SHP77 (cell line): ENCODE measurements at places on chromosomes 6 and 20.
A peak's percentile ranks its signal among the peaks of the same experiment; 100 is the strongest.

GRCh38 chr6:163159689-163160088 lies 254.8 kb upstream of the QKI start:
- DNase-seq: no peak

GRCh38 chr6:90458353-90459224 lies 128.3 kb downstream of the MAP3K7 start:
- no peak for DNase-seq

- DNase-seq: no peak
Observed at GRCh38 chr20:38181207-38181801, 16.2 kb upstream of the TGM2 start.

DNA sequence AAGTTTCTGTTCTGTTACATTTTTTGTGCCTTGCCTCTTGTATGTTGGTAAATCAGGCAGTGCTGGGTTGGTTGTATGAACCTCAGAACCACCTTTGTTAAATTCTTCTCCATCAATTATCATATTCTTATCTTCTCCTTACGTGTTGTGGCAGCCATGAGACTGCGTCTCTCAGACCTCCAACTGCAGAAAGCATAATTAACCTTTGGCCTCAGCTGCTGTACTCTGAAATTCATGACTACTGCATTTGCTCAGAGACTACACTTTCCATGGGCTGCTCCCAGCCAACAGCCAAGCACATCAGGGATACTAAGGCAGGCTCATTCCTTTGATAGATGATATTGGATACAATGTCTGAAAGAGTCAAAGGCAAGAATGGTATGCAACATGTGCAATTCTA lies 15.1 kb upstream of the SNX3 start:
- DNase-seq: no peak

DNA sequence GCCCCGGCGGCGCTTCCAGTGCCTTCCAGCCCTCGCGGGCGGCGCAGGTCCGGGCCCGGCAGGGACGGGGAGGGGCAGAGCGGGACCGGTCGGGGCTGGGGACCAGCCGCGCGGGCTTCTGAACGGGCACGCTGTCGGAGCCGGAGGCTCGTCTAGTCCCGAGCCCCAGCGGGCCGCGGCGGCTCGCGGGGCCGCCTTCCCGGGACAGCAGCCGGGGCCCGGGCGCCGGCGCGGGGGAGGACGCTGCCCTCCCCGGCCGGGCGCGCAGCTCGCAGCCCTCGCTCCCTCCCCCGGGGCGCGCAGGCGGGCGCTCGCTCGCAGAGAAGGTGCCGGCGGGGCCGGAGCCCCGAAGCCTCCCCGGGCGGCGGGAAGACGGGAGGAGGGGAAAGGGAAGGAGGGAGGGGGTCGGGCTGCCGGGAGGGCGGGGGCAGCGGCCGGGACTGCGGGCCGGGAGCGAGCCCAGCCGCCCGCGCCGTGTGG lies 696 bp upstream of the SIRPA start:
- no peak for DNase-seq

DNA sequence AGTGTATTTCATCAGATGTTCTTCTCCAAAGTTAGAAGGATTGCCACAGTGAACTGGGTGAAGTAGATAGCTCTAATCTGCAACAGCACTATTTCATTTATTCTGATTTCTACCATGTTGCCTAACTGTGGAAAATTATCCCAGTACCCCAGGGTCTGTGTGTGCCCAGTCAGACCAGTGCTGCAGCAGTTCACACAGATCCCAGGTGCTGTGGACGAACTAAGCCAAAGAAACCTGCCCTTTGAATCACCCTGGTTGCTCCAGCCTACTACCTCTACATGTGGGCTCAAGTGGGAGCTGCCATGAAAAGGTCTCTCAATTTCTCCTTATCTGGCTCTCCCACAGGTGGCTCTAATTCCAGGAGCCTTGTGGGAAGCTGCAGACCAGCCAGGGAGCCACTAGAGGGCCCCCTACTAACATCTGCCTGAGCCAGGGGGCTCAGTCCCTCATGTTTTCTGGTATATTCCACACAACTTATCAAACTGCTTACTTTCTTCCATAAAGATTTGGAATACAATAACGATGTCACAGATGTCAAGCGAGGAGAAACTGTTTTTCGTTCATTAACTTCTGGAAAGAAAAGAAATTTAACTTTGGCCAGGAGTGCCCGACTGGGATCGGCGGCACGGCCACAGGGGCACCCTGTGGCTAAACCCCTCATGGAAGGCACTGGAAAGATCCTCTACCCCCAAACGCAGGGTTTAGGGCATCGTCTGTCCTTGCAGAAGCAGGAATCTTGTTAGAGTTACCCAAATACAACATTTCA lies 31.6 kb upstream of the LY86 start:
- peak; percentile 31 for DNase-seq

- no peak for DNase-seq
Observed at GRCh38 chr6:134235937-134236751, 81.8 kb downstream of the SGK1 start.

DNA sequence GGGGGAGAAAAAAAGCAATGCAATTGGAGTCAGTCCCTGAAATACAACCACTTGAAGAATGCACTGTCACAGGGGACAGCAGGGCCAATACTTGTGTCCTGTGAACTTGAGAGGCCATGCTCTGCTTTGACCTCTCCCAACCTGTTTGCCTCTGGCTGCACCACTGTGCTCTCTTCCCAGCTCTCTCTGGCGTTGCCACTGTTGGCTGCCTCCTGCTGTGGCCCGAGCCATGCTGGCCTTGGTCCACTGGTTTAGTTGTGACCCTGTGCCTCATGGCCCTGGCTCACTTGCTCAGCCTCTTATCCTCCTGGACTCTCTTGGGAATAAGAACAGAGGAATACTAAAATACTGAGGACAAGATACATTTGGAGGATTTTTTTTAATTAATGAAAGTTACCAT lies 14.5 kb upstream of the FBXO30 start:
- DNase-seq: no peak

- no peak for DNase-seq
Observed at GRCh38 chr6:70864401-70864800, 92.5 kb downstream of the B3GAT2 start.
